NCI-H526 treated with DMSO at 0.1 percent for 48 hours (cell line): ENCODE measurements at places on chromosomes 16 and 17.

DNA sequence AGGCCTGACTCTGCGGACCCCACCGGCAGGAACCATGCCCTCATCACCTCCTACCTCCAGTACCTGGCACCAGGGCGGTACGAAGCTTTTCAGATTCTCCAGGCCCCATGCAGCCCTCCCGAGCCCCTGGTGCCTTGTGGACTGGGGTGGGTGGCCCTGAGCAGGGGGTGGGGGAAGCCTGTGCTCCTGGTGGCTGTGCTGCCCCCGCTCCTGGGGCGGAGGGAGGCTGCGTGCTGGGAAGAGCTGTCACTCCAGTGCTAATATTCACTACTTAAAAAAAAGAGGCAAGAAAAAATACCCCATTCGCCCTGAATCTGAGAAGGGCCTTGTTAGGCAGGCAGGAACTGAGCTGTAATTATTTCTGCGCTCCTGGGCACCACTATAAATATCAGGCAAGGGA is 111.8 kb downstream of the ENGASE start:
- no peak for DNase-seq

- DNase-seq: no peak
Measured at GRCh38 chr17:75325827-75326225, 36.6 kb upstream of the SLC25A19 start.

DNA sequence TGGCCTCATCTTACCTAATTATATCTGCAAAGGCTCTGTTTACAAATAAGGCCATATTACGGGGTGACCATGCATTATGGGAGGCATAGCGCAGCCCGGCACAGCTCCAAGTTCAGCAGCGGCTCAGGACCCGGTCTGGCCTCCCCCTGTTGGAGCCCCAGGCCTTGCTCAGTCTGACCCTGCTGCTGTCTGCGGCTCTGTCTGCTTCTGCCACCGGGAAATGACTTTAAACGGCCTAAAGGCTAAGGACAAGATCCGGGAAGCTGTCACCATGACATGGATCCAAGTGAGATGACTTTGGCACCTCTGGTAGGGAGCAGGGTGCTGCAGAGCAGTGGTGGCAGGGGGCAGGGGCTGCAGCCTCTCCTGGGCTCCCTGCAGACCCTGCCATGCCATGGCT is 140.6 kb upstream of the GSE1 start:
- no peak for DNase-seq

DNA sequence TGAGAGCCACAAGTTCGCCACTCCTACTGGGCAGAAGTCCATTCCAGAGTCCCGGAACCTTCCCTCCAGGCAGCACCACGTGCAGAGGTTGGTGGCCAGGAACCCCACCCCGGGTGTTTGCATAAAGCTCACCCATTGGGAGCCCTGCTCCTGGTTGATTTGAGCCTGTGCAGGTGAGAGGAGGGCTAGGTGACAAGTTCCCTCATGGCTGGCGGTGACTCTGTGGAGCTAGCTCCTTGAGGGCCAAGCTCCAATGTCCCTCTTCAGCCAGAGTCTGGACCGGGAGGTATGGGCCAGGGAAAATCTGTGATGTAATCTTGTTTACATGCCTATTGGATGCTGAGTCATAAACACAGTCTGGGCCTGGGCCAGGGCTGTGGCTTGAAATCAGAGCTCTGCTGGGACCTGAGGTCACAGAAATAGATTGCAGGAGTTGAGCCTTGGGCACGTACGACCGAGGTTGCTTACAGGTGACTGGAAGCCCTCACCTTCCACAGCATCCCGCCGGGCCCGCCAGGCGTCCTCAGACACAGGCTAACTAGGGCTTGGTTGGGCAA is 118.9 kb downstream of the AATF start:
- no peak for DNase-seq

DNA sequence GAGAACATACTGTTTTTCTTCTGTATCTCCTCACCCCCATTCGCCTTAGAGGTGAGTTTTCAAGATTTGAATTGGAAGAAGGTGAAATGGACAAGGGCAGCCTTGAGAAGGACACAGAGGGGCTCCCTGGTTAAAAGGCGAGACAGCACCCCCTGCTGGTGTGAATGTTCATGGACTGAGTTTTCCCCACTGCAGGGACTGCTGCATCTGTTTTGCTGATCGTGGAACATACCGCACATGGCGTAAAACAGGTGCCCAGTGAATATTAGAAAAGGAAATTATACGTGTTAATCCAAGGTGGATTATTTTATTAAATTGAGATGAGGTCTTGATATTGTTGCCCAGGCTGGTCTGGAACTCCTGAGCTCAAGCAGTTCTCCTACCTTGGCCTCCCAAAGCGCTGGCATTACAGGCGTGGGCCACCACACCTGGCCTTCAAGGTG is 54.5 kb downstream of the NDE1 start:
- no peak for DNase-seq

GRCh38 chr17:78645421-78646295 is 68.5 kb upstream of the DNAH17 start:
- DNase-seq: no peak

DNA sequence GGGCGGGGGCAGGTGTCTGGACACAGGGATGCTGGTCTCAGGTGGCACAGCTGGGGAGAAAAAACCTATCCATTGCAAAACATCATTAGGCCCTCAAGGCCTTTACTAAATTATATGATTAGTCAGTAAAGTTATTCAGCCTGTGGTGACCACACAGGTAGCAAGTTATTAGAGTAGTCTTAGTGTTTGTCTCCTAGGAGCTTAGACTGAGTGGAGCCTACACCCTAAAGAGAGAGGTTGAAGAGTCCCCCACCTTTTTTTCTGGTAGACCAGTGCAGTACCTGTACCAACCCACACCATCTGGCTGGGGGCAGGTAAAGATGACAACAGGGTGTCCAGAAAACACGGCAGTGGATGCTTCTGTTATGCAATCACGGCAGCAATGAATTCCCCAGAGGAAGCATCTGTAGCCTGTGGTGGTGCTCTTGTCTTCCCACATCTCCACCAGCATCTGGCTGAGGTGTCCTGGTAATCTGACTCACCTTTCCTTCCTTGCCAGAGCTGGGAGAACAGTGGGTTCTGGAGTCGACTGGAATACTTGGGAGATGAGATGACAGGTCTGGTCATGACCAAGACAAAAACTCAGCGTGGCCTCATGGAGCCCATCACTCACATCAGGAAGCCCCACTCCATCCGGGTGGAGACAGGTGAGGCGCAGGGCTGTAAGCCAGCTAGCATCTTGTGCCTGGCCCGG is 11.0 kb downstream of the MYCBPAP start:
- no peak for DNase-seq

- DNase-seq: no peak
Measured at GRCh38 chr16:9300252-9300651, 208.8 kb downstream of the HAPSTR1 start.

GRCh38 chr17:7224661-7225111 is 4.9 kb downstream of the ACADVL start:
- no peak for DNase-seq

DNA sequence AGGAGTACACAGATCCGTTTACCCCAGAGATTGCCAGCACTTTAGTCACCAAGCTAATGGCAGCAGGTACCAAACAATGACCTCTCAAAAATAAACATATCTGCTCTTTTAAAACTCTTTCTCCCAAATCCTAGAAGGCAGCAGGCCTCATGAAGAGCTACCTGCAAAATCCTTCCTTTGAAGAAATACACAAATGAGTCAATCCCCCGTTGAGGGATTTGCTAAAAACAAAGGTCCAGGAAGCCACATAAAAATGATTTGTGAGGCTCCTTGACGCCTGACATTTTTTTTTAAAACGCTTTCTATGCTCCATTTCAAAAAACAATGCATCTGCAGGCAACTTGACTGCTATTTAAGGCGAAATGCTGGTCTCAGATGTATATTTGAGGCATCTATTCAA is 58.2 kb downstream of the NACA2 start:
- no peak for DNase-seq

DNA sequence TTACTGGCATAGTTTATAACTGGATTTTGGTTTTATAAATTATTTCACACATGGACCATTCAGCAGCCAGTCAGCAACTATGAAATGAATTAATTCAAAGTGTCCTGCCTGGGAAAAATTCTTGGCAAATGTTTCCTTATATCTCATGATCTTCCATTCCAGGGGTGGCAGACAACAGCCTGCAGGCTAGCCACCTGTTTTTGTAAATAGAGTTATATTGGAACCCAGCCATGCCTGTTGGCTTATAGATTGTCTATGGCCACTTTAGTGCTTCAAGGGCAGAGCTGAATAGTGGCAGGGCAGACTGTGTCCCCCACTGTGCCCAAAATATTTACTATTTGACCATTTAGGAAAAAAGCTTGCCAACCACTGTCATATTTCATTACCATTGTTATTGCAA is 613.7 kb downstream of the TMEM114 start:
- DNase-seq: no peak

DNA sequence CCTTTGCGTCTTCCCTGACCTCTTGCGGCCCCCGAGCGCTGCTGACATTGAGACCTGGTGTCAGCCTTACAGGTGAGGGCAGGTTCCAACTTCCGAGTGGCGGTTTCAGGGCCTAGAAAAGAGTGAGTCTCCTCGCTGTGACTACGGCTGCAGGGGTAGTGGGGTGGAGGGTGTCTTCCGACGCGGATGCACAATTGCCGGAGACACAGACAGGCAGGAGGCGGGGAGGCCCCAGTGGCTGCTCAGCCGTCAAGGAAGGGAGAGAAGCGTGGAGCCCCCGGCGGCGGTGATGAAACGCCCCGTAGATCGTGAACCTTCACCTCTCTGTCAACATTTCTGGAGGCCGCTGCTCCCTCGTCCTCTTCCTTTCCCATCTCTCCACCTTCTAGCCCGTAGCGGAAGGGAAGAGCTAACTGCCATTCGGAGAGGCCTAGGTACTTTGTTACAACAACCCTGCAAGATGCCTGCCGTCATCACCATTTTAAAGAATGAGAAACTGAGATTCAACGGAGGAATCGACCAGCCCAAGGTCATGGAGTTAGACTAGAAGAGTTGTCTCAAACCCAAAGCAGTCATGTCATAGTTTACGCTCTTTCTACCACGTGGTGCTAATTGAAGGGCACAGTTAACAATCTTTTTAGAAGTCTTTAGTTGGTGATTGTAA is 485 bp downstream of the DNAJA3 start:
- no peak for DNase-seq

GRCh38 chr17:48596000-48596734 is 2.6 kb upstream of the HOXB5 start:
- DNase-seq: no peak

DNA sequence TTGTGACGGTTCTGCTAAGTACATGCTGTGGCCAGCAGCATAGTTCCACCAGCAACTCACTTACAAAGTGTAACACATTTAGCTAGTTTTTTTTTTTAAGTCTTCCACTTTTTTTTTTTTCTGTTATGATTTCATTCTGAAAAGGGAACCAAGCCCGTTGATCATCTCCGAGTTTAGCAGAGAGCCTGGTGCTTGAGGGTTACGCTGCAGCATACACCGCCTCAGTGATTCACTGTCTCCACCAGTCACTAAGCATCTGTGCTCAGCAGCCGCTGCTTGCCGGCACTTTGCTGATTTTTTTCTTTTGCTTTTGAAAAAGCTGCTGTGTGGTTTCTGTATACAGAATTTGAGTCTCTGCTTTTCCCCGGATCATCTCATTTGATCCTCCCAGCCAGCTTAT is 194.5 kb upstream of the CDH13 start:
- no peak for DNase-seq

GRCh38 chr16:9112166-9112843 is 20.9 kb downstream of the HAPSTR1 start:
- DNase-seq: no peak

DNA sequence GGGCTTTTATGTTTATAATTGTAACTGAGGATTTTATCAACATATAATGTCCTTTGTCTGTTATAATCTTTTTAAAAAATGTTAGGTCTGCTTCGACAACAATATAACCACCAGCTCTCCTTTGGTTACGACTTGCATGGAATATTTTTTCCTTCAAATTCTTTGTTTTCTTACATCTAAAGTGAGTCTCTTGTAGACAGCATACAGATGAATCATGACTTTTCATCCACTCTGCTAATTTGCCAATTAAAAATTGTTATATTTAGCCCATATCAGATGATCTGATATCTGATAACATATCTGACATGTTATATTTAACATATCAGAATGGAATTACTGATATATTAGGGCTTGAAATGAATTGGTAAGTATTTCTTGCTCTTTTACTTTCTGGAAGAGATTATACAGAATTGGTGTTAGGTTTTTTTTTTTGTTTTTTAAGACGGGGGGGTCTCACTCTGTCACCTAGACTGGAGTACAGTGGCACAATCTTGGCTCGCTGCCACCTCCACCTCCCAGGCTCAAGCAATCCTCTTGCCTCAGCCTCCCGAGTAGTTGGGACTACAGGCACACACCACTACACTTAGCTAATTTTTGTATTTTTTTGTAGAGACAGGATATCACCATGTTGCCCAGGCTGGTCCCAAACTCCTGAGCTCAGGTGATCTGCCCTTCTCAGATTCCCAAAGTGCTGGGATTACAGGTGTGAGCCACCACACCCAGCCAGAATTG is 27.5 kb downstream of the TBX21 start:
- no peak for DNase-seq

DNA sequence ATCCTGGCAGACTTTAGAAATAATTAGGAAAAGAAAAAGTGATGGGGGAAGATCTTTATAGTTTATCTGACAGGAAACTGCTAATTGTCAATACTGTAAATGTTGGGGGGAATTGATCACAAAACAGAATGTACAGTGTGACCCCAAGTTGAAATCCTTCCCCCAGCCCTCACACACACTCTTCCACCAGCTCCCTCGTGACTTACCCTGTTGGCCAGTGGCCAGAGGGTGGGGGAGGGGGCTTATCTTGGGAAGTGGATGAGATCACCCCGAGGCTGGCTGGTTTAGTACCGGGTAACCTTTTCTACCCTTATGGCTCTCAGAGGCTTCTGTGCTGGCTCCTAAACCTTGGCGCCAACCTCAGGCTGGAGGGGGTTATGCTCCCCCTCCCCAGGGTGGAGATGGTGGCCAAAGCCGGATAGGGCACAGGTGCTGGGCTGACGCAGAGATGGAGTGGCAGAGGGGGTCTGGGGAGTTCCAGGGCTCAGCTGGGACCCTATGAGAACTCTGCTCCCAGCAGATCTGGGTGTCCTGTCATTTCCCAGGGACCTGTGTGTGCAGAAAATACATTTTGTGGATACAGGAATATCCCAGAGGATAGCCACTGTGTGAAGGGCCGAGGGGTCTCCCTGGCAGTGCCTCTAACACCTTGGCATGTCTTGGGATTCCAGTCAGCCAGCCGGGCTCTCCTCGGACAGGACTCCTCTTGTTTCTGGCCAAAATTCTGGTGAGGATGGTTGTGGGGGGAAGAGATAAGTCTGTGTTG is 18.6 kb downstream of the CDH16 start:
- DNase-seq: no peak

DNA sequence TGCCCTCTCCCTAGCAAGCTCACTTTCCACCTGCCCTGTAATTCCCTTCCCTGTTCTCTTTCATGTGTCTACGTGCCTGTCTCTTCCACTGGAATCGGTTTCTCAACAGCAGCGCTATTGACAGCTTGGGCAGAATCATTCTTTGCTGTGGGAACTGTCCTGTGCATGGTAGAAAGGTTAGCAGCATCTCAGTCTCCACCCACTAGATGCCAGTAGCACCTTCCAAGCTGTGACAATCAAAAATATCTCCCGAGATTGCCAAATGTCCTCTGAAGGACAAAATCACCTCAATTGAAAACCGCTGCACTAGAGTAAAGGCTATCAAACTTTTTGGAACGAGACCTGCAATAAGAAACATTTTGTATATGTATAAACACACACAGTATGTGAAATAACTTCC is 41.6 kb upstream of the KSR1 start:
- DNase-seq: no peak

- no peak for DNase-seq
Measured at GRCh38 chr16:75252946-75253911, 1.8 kb upstream of the BCAR1 start.
